ENCODE measurements at places on chromosomes 11 and 22.

- peaks cover 21% of the 10 kb centered on the region for H3K4me1 ChIP-seq
- H3K27ac ChIP-seq = no peak overlapping the region
- H3K27me3 ChIP-seq = peaks cover 48% of the 10 kb centered on the region
- no peaks in the 10 kb centered on the region for H3K36me3 ChIP-seq
- H3K4me3 ChIP-seq = peak overlapping the region; percentile 2
- no peak for DNase-seq
These were observed 833 bp upstream of the ME3 start for GRCh38 chr11:86673055-86673843.

- peaks cover 24% of the 10 kb centered on the region for H3K27me3 ChIP-seq
- H3K4me3 ChIP-seq = no peak overlapping the region
- H3K27ac ChIP-seq = no peak overlapping the region
- H3K4me1 ChIP-seq = no peaks in the 10 kb centered on the region
These were observed 215.3 kb downstream of the BARX2 start for GRCh38 chr11:129590753-129591475.

- H3K36me3 ChIP-seq = peaks cover 68% of the 10 kb centered on the region
- H3K27me3 ChIP-seq = no peaks in the 10 kb centered on the region
- H3K4me3 ChIP-seq = no peak overlapping the region
- no peaks in the 10 kb centered on the region for H3K4me1 ChIP-seq
- DNase-seq = no peak
These were observed 42.8 kb upstream of the YWHAH start for GRCh38 chr22:31901388-31902137.

DNA sequence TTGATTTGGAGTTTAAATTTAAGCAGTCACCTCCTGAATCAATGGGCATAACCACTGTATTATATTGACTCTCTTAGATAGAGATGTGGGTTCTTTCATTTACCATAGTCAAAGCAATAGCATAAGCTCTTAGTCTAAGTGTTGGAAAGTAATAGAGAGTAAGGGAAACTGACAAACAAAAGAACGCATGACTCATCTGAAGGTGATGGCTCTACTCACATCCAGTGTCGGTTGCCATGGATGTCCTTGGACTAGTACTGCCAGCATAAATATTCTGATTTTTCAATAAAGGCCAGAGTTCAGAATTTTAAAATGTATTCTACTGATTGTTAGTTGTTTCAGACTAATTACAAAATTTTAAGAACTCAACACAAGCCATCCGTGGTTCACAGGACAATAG, 444.9 kb upstream of the DDI1 start:
- H3K4me1 ChIP-seq = no peaks in the 10 kb centered on the region
- no peaks in the 10 kb centered on the region for H3K36me3 ChIP-seq
- H3K27ac ChIP-seq = no peak overlapping the region
- peaks cover 3% of the 10 kb centered on the region for H3K27me3 ChIP-seq
- DNase-seq = no peak

GRCh38 chr11:129946256-129946655, 50.9 kb upstream of the NFRKB start:
- no peaks in the 10 kb centered on the region for H3K27me3 ChIP-seq
- H3K4me3 ChIP-seq = no peak overlapping the region
- no peak for DNase-seq
- peaks cover 62% of the 10 kb centered on the region for H3K36me3 ChIP-seq

GRCh38 chr11:65786008-65786785, 666 bp upstream of the OVOL1 start:
- H3K4me3 ChIP-seq = no peak overlapping the region
- peaks cover 59% of the 10 kb centered on the region for H3K27me3 ChIP-seq
- DNase-seq = peak; percentile 54
- no peak overlapping the region for H3K27ac ChIP-seq
- H3K4me1 ChIP-seq = peaks cover 32% of the 10 kb centered on the region

DNA sequence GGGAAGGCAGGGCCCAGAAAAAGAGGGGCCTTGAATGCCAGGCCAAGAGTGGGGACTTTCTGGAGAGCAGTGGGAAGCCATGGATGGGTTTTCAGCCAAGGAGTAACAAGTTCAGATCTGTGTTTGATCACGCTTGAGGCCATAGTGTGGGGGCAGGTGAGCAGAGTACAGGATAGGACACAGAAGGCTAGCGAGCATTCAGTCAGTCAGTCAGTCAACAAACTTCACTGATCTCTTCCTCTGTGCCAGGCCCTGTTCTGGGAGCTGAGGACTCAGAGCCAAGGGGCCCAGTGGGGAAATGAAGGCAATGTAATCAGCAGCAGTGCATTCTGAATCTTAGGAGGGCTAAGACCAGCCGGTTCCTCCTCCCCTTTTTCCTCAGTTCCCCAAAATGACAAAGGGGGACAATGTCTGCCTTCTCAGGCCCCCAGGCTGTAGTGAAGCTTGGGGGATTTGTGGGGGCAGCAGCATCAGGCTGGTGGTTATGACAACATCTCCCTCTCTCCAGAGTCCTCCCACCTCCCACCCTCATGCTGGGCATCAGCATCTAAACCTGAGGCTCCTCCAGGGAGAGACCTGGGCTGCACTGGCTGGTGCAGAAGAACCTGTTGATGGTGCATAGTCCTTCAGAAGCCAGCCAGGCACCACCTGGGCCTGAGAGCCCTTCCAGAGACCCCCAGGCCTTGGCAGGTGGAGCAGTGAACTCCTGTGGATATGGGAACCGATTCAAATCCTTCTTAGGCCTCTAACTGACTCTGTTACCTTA, 42.9 kb upstream of the TPBGL start:
- H3K4me1 ChIP-seq = no peaks in the 10 kb centered on the region
- H3K27ac ChIP-seq = no peak overlapping the region
- no peak for DNase-seq
- no peak overlapping the region for H3K4me3 ChIP-seq
- H3K36me3 ChIP-seq = no peaks in the 10 kb centered on the region

Data from activated T-cell treated with anti-CD3 and anti-CD28 coated beads, Interleukin-2, amount 50 U/mL, for 24 hours (primary cell).